ENCODE measurements at places on chromosomes 11 and 22.

DNA sequence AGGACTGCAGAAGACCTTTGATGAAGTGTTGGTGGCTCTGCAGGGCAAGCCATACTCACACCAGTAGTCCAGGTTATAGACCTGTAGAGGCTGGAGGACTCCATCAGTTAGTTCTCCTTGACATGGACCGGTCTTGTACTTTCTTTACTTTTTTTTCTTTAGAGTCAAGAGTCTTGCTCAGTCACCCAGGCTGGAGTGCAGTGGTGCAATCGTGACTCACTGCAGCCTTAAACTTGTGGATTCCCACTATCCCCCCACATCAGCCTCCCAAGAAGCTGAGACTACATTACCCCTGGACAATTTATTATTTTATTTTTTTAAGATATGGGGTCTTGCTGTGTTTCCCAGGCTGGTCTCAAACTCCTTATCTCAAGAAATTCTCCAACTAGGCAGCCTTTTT lies 49.6 kb upstream of the E2F8 start:
- no peak for DNase-seq

GRCh38 chr11:105489446-105489845 lies 120.4 kb upstream of the GRIA4 start:
- DNase-seq = no peak

DNA sequence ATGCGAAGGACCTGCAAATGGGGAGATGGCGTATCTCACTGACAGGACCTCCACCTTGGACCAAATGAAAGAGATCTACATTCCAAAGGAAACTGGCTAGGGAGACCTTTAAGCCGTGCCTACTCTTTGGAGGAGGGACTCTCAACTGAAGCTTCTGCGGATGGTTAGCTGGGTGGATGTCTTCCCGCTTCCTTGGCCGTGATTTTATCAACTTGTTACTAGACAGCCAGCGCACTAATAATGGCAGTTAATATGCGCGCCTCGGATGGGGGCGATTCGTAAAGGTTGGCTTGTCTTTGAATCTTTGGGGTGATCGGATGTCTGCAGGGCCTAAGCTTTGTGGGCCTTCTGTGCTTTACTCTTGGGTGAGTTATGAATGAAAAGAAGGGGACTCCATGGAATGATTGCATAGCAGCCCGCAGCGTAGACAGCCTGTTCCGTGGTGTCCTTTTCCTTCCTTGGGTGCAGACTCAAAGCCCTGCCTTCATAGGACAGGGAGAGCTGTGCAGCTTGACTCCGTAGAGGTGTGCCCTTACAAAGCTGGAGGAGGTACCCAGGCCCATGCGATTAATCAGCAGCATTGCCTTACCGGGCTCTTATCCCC lies 1.5 kb downstream of the ZNRF3 start:
- peak; percentile 32 for DNase-seq

GRCh38 chr22:28299753-28300152 lies 379.9 kb downstream of the TTC28 start:
- no peak for DNase-seq
